ENCODE measurements at places on chromosomes 5 and 9.

GRCh38 chr5:175351126-175351525 is 92.9 kb downstream of the DRD1 start:
- DNase-seq: no peak

DNA sequence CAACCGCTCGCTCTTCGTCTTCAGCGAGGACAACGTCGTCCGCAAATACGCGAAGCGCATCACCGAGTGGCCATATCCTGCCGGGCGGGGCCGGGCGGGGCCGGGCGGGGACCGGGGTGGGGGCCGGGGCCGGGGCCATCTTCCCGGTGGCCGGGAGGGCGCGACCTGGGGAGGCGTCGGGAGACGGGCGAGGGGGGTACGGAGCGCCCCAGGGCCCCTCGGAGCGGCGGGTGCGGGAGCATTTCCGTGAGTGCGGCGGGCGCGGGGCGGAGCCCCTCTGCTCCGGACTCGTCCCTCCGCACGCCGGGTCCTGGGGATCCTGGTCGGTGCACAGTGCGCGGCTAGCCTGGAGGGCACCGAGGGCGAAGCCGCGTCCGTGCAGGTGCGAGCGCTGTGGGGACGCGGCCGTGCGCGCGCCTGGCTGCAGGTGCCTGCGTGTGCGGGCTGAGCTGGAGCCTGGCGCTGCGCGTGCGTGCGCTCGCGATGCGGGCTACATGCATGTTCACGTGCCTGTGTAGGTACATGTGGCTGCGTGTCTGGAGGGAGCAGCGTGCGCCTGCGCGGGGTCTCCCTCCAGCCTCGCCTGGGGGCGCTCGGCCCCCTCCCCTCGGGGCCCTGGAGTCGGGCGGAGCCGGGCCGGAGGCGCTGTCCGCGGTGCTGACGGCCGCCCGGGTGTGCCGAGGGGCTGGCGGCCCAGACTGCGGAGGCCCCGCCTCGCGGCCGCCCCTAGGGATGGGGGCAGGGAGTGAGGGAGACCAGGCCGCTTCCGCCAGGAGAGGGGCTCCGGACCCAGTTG is 762 bp downstream of the CACNA1B start:
- DNase-seq: no peak

- no peak for DNase-seq
Observed at GRCh38 chr5:58346041-58346440, 113.8 kb downstream of the PLK2 start.

- DNase-seq: peak; percentile 26
Observed at GRCh38 chr9:2570615-2571479, 50.7 kb upstream of the VLDLR start.

GRCh38 chr9:121598965-121599871 is 52.2 kb upstream of the DAB2IP start:
- DNase-seq: no peak

DNA sequence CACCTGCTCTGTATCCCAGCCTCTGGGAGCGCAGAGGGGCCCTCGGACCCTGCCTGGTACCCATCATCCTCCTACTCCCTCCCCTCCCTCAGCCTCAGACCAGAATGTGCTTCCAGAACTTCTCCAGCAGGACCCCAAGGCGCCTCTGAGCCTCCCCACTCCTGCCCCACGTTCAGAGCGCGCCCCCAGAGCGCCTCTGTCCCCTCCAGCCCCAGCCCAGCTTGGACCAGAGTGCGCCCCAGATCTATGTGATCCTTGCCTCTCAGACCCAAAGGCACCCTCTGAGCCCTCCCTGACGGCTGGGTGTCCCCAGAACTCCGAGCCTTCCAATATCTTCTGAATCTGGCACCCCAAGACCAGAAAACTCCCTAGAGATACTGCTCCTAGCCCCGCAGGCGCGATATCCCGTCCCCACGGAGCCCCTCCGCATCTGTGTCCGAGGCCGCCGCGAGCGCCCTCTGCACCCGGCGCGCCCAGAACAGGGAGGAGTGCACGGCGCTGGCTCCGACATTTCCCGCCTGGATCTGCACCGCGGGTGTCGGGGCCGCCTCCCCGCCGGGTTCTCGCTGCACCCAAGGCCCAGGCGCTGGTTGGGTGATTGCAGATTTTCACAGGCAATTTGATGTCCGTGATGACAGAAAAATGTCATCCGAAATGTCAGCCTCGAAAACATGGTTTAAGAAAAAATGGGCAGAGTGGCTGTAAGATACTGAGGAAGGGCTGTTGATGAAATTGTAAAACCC is 522 bp downstream of the BHMT start:
- DNase-seq: no peak

GRCh38 chr9:125758986-125759763 is 12.0 kb downstream of the PBX3 start:
- DNase-seq: no peak

DNA sequence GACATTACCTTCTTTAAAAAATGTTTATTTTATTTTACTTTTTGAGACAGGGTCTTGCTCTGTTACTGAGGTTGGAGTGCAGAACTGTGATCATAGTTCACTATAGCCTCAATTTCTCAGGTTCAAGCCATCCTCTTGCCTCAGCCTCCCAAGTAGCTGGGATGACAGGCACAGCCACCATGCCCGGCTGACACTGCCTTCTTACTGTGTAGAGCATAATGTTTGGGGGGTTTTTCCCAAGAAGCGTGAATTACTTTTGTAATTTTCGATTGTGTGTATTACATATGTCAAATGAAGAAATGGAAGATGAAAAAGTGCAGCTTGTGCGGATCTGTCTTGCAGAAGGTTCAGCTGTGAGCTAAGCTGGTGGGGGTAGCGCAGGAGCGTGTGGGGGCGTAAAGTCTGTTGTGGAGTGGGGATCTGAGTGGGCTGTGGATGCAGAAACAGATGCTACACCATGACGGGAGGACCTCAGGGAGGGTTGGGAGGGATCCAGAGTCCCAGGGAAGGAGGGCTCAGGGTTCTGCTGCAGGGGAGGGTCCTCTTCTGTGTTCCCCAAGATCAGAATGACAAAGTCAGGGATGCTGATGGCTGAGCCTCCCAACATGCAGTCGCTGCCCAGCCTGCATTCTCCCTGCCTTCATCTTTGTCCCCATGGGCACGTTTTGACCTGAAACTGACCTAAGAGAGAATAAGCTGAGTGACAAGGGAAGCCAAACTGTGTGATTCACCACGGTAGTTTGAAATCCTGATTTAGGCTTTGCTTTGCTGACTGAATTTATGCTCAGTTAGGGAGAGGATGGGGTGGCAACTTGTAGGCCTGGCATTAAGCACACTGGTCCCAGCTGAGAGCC is 6.8 kb upstream of the ANKRD33B start:
- DNase-seq: no peak

DNA sequence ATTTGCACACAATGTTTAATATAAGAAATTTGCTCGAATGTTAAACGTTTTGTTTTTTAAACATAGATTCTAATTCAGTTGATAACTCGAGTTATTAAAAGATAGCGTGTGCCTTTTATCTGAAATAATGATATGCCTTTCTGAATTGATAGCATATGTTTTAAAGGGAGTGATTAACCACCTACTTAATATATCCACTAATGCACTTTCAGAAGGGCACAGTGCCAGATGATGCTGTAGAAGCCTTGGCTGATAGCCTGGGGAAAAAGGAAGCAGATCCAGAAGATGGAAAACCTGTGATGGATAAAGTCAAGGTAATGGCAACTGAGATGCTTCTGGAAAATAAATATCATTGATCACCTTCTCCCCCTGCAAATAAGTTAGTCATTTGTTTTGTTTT is 53.9 kb downstream of the ERAP1 start:
- DNase-seq: no peak

- DNase-seq: no peak
Observed at GRCh38 chr5:36059571-36060419, 6.9 kb downstream of the UGT3A2 start.

- no peak for DNase-seq
Observed at GRCh38 chr5:138705007-138705406, 48.2 kb upstream of the CTNNA1 start.

DNA sequence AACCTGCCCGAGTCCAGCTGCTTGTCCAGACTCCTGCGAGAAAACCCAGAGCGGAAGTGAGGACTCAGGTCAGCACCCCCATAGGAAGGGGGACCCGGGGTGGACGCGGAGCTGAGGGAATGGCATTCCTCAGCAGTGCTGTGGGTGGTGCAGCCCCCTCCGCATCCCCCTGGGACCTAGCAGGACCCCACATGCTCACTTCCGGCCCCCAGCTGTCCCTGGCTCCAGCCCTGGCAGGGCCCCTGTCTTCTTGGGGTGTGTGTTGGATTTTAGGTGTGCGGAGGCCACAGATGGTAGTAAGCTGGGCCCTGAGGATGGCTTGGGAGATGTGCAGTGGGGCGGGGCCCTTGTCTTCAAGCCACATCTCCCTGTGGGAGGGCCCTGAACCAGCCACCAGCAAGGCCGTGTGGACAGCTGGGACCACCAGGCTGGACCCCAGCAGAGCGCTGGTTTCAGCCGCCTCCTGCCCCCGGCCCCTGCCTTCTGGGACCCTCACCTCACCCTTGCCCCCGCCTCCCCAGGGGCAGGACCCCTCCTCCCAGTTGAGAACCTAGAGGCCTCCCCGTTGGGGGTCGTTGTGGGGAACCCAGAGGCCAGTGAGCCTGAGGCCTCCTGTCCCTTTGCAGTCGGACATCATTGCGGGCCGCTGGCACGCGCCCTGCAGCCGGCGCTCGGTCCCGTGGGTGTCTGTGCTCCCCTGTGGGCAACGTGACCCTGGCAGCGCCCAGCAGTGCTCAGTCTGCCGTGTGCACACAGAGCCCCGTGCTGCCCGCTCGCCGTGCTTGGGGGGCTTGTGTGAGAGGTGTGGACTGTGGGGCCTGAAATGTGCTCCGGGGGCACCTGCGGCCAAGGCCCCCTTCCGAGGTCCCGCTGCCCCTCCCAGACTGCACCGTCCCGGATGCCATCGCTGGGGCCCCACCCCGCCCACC is 10.8 kb upstream of the SLC9A3 start:
- no peak for DNase-seq

GRCh38 chr5:14050821-14051220 is 92.3 kb upstream of the TRIO start:
- no peak for DNase-seq

DNA sequence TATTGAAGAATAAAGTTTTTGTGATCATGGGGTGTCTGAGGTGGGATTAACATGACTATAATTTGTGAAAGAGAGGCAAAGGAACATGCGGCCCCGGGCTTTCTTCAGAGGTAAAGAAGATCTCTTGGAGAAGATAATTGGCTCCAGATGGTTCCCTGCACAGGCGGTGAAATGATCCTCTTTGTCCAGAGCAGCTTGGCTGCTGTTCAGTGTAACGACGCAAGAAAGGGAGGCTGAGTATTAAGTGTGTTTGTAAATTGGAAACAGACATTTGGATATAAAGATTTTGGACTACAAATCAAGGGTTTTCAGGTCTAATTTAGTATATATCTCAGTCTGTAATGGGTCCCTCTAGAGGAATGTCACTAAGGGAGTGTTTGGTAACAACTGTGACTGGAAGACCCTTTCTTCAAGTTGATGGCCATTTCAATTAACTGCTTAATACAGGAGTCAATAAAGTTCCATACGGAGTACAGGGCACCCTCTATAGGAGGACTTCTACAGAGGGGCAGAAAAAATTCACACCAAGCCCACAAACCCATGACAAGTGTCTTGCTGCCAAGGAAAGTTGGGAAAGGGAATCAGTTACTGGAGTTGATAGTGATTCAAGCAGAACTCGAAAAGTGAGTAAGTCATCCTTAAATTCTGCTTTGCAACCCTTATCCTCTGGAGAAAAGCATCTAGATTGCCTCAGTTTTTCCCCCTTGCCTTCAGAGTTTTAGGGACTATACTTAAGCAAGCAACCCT is 4.1 kb downstream of the EQTN start:
- DNase-seq: no peak

DNA sequence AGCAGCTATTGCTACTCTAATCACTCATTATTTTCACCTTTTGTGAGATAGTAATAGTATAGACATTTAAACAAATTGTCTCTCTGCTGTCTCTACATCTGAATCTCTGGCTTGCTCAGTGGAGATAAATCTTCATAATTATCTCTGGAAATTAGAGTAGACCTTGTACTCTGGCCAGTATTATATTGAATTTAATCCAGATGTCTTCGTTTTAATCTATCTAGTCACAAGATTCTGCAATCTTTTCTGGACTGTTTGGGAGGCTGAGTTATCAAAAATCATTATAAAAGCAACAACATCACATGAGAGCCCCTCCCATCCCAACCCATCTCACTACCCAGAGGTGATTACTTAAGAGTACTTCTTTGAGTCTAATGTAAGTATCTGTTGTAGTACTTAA is 19.0 kb downstream of the ARHGAP26 start:
- DNase-seq: no peak

DNA sequence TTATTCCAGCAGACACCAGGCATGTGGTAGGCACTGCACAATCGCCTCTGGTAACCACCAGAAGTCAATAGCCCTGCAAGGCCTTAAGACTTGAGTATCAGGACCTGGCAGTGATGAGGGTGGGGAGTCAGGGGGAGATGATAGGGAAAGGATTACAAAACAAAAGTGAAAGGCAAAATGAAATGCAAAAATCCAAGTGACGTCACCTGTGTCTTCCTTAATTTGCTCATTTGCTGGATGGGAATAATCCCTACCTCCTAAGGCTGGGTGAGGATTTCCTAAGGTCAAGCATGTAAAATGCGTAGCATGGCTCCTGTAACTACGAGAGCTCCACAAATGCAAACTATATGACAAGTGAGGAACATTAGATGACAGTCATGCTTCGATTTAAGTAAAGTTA is 58.4 kb downstream of the FOXI1 start:
- no peak for DNase-seq

DNA sequence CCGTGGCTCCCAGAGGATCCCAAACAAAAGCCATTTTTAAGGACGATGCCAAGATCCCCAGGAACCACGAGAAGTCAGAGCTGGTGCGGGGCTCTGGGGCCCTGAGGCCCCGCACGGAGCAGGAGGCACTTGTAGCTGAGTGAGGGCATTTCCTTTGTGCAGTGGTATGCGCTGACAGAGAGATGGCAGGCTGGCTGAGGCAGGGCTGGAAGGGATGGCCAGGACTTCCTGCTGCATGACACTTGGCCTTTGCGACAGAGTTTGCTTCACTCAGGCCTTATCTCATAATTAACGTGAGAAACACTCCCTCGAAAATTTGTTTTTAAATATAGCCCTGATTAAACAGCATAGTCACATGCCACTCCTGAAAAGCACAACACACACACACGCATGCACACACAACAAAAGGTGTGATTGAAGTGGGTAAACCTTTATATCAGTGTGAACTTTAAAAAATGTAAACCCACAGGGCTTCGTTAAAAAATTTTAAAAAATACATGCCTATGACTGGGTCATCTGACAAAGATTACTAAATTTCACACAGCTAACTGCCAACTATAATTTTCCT is 536.6 kb downstream of the PDE4D start:
- DNase-seq: no peak

DNA sequence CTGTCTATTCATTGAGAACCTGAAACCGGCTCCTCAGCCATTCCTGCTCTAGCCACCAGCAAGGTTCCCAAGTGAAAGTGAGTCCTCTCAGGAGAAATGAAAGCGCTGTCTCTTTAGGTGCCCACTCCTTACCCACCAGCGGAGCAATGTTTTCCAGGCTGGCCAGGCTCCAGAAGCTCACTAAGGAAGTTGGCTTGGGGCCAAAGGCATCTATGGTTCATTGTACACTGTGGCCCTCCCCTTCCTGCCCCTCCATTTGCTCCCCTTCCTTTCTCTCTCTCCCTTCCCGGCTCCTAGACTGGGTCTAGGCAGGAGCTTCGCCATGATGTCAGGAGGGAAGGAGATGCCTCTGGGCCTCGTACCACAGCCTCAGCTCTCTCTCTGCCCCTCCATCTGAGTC is 1.1 kb upstream of the GABRP start:
- no peak for DNase-seq

Measured in H54 (cell line).